ENCODE measurements at places on chromosomes 3 and 15.

DNA sequence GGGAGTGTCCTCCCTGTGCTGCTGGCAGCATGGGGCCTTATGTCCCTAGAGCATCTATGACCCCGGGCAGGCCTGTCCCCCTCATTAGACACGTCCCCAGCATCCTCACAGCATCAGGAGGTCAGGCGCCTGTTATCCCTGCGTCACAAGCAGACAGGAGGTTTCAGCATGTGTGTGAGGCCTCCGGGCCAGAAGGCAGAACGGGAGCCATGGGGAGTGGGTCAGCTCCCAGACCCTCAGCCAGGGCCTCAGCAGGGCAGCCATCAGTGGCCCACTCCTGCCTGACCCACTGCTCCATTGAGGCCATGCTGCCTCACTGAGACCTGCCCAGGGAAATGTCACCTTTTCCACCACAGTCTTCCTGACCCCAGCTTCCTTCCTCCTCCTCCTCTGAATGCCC lies 71.6 kb downstream of the DNAJB8 start:
- DNase-seq, result no peak

- DNase-seq, result no peak
These were observed 12.6 kb downstream of the TMEM43 start for GRCh38 chr3:14137445-14137844.

DNA sequence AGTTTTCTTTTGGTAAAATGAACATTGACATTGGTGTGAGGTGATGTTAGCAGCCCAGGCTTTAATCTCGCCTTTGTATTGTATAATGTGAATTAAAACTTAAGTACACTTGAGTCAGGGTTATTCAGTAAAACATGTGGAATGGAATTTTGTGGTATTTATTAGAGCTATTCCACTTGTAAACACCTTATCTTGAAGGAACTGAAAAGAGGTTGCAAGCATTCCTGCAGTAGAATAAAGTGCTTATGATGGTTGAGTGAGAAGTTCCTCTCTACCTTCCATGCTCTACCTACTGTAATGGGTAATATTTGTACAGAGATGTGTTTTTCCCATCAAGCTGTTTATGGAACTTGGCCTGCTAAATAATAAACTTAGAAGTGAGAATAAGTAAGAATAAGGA lies 36.1 kb downstream of the HMG20A start:
- DNase-seq, result no peak

GRCh38 chr3:30638685-30639412 lies 32.4 kb downstream of the TGFBR2 start:
- no peak for DNase-seq

DNA sequence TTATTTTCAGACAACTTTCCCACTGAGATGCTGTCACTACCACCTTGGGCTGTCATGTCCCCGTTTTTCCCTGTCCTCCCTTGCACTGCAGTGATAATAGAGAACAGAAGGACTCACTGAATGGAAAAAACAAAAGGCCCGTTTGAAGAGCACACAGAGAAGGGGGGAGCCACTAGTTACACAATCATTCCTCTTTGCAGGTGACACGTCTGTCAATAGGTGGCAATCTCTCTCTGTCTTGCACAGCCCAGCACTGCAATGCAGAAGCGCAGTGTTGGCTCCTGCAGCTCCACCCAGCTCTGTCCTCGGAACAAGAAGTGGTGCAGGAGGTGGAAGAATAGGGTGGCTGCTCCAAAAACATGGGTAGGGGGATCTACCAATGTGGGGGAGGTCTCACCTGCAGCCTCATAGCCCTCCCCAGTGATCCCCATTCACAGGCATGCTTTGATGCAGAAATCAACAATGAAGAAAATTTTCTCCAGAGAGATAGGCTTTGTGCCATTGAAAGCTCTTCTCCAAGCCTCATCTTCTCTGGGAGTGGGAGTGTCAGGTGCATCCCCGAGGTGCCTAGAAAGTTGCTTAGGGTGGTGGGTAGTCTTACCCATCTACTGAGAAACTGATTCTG lies 31.8 kb downstream of the FSTL1 start:
- DNase-seq, result peak; percentile 75

DNA sequence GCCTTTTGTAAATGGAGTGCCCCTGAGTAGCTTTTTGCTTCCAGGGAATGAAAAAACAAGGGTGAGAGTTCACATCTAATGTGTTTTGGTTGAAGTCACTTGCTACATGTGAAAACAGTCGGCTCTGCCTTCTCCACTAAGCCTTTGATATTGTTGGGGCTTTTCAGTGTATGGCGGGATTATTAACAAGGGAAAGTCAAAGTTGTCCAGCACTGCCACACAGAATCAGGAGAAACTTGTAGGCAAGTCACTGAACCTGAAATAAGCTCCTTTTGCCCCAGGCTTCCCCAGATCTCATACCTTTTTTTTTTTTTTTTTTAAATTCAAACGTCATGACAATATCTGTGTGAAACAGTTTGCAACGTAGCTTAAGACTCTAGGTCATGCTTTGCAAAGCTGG lies 248.0 kb downstream of the FEZF2 start:
- DNase-seq, result no peak

GRCh38 chr3:20608054-20608738 lies 422.2 kb upstream of the SGO1 start:
- no peak for DNase-seq

DNA sequence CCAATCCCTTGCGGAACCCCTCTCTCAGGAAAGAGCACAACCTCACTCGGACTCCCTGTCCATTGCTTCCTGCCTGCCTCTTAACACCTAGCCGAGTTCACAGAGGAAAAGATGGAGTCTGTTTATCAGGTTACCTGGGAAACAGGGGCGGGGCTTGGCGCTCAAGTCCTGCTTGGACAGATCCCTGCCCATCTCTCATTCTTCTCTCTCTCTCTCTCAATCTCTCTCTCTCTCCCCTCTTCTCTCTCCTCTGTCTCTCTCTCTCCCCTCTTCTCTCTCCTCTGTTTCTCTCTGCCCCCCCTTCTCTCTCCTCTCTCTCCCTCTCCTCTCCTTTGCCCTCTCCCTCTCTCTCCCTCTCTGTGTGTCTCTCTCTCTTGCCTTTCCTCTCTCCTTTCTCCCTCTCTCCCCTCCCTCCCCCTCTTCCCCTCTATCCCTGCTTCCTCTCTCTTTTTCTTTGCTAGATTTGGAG lies at the start of gene EFHB:
Gene EFHB, minus strand, starts transcription at position 120 of the 469 bp plus-strand sequence. CDS start 199 bp downstream, outside the sequence.
- DNase-seq, result peak; percentile 64

GRCh38 chr3:80770106-80771074 lies 991.1 kb downstream of the GBE1 start:
- DNase-seq, result no peak

GRCh38 chr3:189883113-189883753 lies 237.5 kb downstream of the P3H2 start:
- DNase-seq, result no peak

DNA sequence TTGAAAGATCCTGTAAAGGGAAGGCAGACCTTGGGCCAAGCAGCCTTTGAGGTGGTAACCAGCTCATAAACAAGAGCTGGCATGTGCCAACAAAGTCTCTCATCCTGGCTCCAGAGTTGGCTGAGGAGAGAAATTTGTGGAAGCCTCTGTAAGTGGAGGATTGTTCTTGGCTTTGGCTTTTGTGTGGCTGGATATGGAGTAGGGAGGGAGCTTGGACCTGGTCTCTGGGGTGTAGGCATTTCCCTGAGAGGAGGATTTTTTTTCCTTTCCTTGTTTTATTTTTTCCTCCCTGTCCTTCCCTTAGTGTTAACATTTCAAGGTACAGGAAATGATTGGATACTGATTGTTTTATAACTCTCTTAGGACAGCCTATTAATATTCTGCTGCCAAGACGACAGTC lies 60.8 kb downstream of the ZNF609 start:
- DNase-seq, result no peak

DNA sequence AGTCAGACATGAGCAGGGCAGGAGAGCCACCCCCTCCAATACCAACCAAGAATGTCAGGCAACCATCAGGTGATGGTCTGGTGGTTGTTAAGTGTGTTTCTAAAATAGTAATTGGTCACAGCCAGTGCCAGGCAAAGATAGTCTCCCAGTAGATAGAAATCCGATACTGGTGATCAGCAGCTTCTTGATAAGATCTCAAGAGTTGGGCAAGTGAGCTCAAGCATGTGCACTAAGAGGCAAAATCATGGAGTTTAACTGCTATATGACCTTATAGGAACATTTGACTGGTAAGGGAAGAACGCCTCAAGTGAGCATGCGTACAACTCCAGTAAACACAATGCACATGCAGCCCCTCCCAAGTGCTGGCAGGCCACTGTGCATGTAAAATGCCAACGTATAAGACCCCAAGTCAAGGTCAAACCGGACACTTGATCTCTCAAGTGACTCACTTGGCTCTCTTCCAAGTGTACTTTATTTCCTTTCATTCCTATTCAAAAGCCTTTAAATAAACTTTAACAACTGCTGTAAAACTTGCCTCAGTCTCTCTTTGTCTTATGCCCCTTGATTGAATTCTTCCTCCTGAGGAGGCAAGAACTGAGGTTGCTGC lies 36.0 kb upstream of the CBLB start:
- DNase-seq, result no peak
